ENCODE measurements at places on chromosomes 16 and 17. TPM values are rescaled to one million over a fixed set of nuclear protein-coding genes. Genes with fewer than 3 reads are reported as not detected.

KRTAP2-1 gene
- total RNA-seq = not detected

GRCh38 chr17:28571361-28572122, at the start of gene PIGS:
Gene PIGS (minus strand): TSS chr17:28571524. CDS start chr17:28571496, 28 bp downstream.
- peak; percentile 90 for DNase-seq

GH1 gene
- not detected for total RNA-seq

DNA sequence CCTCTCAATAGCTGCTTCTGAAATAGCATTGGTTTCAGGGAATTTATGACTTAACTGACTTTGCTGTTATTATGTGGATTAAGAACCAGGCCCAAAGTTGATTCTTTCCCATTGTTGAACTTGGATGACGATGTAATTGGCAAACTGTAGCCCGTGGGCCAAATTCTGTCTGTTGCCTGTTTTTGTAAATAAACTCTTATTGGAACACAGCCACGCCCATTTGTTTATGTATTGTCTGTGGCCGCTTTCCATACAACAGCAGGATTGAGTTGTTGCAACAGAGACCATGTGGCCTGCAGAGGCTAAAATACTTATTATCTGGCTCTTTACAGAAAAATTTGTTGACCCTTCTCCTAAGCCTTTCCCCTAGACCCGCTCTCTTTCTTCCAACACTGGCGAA, 31.6 kb downstream of the NTN1 start:
- DNase-seq = peak; percentile 61

- peak; percentile 34 for DNase-seq
Measured at GRCh38 chr16:81696961-81697615, 82.0 kb upstream of the PLCG2 start.

SNTB2 gene
- total RNA-seq = 15.1 TPM

SLC43A2 gene
- total RNA-seq = 2.9 TPM

LPO gene
- total RNA-seq = not detected

- no peak for DNase-seq
Measured at GRCh38 chr16:21162661-21163151, 4.2 kb downstream of the LDAF1 start.

GRCh38 chr17:41452281-41452680, 11.5 kb upstream of the KRT38 start:
- no peak for DNase-seq

GRCh38 chr17:62824290-62825131, 16.4 kb upstream of the MARCHF10 start:
- DNase-seq = peak; percentile 90

- DNase-seq = no peak
Measured at GRCh38 chr16:83013071-83013470, 386.3 kb downstream of the CDH13 start.

DNA sequence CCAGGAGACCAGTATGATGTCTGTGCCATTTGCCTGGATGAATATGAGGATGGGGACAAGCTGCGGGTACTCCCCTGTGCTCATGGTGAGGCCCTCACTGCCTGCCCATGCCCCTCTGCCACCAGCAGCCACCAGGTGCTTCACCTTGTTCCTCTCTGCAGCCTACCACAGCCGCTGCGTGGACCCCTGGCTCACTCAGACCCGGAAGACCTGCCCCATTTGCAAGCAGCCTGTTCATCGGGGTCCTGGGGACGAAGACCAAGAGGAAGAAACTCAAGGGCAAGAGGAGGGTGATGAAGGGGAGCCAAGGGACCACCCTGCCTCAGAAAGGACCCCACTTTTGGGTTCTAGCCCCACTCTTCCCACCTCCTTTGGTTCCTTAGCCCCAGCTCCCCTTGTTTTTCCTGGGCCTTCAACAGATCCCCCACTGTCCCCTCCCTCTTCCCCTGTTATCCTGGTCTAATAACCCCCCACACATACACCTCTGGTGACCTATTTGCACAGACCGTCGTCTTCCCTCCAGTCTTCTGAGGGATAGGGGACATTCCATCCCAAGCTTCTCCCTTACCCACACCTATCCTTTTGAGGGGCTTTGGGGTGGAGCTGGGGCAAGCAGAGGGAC, 3.7 kb downstream of the PFN1 start:
- no peak for DNase-seq
